Stimulated activated CD4-positive, alpha-beta T cell treated with anti-CD3 and anti-CD28 coated beads, TNF-alpha, amount 100 ng/mL, for 4 hours (primary cell): ENCODE measurements at places on chromosomes 7 and 10.

DNA sequence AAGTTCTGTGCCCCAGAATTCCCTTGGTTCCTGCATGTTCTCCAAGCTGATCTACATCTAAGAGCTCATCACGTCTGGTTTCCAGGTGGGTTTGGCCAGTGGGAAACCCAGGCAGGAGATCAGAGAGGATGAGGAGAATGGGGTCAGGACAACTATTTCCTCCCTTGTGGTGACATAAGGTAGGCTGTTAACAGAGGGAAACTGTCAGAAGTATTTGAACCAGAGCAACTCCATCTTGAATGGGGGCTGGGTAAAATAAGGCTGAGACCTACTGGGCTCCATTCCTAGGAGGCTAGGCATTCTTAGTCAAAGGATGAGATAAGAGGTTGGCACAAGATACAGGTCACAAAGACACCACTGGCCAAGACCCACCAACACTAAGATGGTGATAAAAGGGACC lies 19.1 kb downstream of the GARIN1A start:
- DNase-seq, result no peak

- no peak for DNase-seq
Observed at GRCh38 chr7:25823571-25823970, 328.4 kb upstream of the NFE2L3 start.

DNA sequence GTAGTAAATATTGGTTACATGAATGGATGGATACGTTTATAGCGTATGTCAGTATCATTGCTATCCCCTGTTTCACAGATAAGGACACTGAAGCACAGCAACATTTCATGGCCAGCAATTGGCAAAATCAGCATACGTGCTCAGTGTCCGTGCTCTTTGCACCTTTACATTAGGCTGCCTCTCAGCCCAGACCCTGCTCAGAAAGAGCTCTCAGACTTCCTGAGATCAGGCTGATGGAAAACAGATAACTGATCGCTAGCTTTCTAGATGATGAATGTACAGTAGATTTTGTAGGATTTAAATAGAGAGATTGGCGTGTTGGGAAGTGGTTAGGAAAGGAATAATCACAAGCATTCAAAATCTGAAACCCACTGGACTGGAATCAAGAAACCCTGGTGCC lies 106.7 kb downstream of the ARID5B start:
- no peak for DNase-seq

DNA sequence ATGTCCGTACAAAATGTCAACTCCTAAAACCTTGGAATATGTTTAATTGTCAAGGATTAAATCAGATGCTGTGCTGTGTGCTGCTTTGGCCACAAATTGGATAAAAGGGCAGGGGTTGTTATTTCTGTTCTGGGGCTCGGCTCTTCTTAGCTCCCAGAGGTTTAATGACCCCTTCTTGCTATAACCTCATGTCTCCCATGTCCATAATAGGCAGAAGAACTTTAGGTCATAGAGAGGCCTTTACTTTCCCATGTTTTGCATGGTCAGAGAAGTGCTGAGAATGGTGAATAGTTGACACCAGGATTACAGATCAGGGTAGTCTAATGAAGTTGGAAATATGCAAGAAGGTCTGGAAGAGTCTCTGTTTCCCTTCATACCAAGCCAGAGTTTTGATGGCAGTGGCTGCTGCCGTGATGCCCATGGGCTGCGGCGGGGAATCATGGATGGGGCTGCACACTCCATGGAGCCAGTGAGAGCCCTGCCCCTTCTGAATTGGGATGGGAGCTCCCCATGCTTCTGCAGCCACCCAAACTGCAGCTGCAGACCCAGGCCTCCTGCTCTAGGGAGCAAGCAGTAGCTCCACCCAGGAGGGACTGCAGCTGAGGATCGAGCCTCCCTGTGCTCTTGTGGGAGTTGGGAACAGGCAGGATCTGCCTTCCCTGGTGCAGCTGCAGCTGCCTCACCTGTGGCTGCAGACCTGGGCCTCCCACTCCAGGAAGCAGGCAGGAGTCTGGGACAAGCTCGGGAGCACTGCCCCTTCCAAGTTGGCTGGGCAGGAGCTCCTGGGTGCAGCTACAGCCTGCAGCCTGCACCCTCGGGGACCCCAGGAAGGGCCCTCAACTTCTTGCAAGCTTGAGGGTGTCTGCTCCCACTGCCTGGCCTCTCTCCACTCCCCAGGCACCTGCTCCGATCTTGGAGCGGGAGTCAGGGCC lies 23.1 kb upstream of the STEAP4 start:
- DNase-seq, result no peak

DNA sequence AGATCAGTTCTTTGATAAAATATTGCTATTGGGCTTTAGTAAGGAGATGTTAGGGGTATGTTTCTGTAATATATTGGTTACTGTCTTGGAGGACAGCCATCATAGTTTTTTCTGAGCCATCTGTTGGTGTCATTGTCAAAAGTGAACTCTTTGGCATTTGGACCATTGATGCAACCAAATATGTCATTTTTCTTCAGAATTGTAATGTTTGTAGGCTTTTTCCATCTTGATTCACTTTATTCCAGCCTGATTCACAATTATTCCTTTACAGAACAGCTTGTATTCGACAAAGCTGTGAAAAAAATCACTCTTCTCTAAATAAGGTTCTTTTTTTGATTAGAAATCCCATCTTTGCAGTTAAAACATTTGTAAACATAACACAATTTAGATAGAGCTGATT lies 37.4 kb downstream of the SMNDC1 start:
- no peak for DNase-seq

DNA sequence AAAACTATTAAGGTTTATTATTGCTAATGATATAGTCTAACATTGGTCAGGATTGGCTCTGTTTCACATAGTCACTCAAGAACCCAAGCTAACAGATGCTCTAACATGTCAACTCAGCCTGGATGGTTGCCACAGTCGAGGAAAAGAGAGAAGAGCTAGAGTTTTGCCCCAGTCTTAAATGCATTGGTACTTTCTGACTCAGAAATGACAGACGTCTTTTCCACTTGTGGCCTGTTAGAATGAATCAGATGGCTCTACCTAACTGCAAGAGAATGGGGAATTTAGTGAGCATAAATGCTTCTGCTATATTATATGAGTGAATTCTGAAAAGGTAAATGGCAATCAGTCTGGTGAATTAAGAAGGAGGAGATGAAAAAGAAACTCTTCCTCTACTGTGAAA lies 13.9 kb downstream of the HECTD2 start:
- DNase-seq, result no peak

DNA sequence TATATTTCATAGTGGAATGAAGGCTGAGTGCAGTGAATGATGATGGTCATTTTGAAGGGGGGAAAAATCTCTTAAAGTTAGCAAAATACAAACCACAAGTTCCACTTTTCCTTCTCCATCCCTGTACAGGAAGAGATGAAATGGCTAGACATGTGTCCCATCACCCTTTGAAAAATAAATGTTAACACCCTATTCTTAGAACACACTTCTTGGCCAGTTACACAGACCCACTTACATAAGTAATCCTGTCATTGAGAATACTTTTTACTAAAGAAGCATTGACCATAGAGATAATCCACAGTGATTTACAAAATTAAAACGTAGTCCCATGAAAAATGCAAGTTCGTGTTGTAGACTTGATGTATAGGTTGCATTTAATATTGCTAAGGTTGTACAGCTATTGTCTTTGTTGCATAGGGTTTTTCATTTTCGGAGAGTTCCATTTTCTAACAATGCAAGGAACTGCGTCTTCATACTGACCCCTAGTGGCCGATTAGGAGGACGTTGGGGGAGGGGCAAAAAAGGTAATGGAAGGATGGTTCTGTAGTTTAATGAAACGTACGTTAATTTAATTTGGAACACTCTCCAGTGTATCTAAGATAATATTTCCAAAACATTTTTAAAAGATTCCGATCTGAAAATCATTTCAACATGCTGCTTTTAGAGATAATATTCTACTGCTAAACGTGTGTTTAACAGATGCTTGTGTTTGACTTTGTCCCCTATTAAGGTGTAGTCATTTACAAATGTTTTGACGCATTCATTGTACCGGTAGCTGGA lies 60.9 kb downstream of the ARMC3 start:
- peak; percentile 62 for DNase-seq

- no peak for DNase-seq
Observed at GRCh38 chr10:31148951-31149350, 117.3 kb upstream of the ZNF438 start.

GRCh38 chr7:99111591-99111990 lies 32.3 kb downstream of the SMURF1 start:
- no peak for DNase-seq

DNA sequence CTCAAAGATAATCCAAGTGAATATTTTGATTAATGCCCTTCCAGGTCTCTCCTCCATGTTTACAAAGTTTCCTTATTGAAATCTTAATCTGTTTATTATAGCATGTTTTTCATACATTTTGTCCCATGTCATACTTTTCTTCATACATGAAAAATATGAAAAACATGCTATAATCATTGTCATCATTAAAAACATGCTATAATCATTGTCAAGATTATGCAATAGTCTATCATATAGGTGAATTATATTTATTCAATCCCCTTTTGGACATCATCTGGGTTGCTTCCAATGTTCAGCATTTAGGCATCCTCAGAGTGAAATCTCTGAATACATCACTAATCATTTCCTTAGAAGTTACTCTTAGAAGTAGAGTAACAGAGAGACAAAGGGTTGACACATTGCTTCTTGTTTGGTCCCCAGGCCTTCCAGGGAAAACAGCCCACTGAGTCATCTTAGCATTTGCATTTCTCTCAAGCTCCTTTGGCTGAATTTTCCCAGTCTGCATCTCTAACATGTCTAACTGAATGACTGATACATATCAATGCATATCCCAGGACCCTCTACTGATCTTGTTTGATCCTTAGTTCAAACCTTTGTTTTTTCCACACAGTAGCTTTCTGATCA lies 87.0 kb downstream of the SGMS1 start:
- DNase-seq, result no peak

DNA sequence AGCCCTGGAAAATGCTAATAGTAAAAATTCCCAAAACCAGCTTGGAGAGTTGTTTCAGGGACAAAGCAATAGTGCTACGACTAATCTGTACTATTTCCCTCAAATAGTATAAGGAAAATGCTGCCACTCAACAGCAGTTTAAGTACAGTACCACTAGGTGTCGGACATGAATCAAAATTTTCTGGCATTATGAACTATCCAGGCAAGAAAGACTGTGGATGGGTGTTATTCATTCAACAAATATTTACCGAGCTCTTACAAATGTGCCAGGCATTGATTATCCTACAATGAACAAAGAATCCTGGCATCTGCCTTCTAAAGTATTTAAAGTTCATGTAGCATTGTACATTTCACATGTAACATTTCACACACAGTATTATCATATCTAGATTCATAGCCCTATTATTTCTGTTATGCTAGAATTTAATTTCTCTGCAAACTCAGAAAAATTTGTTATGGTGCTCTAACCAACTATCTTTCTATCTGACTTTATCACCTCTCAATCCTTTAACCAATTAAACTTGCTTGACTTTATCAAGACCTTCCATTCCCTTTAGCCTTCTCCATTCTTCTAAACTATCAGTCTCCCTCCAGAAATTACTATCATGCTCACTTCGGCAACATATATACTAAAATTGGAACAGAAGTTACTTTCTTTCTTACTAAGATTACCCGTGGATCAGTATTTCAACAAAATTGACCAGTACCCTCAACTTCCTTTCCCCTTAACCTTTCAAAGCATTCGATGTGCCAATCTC lies 80.6 kb downstream of the ARHGAP21 start:
- no peak for DNase-seq

- DNase-seq, result no peak
Observed at GRCh38 chr7:47647181-47647917, 65.4 kb upstream of the TNS3 start.

DNA sequence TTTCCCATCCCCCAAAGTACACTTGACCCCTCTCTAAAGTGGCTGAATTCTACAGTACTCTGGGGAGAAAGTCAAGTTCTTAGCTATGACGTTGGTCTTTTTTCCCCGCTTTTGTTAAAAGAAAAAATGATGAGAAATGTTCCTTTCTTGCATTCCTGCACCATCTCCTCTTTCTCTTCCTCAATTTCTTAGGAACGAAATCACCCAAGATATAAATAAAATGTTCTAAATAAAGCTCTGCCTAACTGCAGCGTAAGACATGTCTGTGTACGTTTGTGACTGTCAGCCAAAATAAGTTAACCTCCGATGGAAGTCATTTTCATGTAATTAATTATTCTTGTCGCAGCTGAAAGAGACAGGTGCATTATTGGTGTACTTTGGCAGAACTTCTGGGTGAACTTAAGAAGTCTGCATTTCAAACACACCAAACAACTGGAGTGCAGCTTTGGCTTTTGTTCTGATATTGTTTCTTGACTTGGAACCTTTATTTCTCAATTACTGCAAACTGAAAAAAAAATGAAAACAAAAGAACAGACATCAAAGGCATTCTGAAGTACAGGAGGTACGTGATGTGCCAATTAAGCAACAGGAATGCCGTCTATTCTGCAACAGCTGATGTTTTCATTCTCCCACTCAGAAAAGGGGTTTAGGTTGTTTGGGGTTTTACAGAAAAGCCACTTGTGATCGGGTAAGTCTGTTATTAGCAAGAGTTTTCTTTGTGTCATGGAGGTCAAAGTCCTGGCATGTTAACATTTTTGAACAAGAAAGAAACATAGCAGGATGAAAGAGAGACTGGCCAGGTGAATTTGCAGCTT lies 82.4 kb upstream of the SDK1 start:
- no peak for DNase-seq

DNA sequence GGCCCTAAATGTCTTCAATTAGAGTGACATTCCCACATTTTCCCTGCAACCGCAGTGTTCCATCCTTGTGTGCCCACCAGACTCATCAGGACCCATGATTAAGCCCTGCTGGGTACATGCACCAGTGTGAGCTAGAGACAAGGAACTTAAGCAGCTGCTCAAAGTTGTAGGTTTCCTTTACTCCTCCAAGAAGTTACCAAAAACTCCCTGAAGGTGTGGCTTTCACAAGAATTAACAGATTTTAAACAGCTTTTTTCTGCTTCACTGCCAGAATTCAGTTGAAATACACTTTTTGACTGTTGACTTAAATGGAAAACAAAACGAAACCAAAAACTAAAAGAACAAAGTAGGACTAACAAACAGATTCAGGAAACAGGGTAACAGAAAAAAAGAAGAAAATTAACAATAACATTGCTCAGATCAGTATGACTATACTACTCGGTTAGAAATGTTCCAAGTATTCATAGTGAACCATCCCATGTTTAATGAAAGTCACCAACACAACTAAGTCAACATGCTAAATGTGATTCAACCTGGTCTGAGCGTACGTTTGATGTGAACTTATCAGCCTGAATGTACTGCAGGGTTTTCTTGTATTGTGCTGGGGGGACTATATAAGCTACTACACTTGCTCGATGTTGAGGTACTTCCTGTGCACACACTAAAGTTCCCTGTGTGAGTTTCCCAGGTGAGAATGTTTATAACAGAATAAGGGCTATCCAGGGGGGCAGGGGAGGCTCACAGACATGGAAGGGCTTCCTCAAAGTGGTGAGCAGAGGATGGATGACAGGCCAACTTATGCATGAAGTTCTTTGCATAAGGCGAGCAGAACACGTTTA lies 22.2 kb downstream of the SLC37A3 start:
- no peak for DNase-seq

GRCh38 chr7:121017586-121017985 lies 29.1 kb downstream of the CPED1 start:
- no peak for DNase-seq

GRCh38 chr10:92778091-92778490 lies 70.2 kb upstream of the EXOC6 start:
- no peak for DNase-seq

GRCh38 chr7:69714886-69715576 lies 116.8 kb downstream of the AUTS2 start:
- DNase-seq, result no peak

GRCh38 chr7:4882169-4883032 lies 1.1 kb downstream of the RADIL start:
- no peak for DNase-seq
